ENCODE measurements at places on chromosomes 7 and 10. TPM values are rescaled to one million over a fixed set of nuclear protein-coding genes. Genes with fewer than 3 reads are reported as not detected.

- H3K27me3 ChIP-seq: no peaks in the 10 kb centered on the region
- H3K27ac ChIP-seq: peak within 1 kb of the TSS; percentile 87
- peak within 1 kb of the TSS; percentile 95 for H3K4me3 ChIP-seq
- no peak for DNase-seq
Observed at GRCh38 chr10:100999742-101000126, at the start of gene LZTS2. LZTS2 (plus strand) TSS chr10:100999808; CDS start chr10:101002539, 2,731 bp downstream.

- no peak overlapping the region for H3K27ac ChIP-seq
- H3K36me3 ChIP-seq: no peaks in the 10 kb centered on the region
- no peak for DNase-seq
- H3K4me3 ChIP-seq: no peak overlapping the region
- H3K4me1 ChIP-seq: no peaks in the 10 kb centered on the region
Observed at GRCh38 chr7:80937336-80937735, 18.5 kb upstream of the SEMA3C start.

DNA sequence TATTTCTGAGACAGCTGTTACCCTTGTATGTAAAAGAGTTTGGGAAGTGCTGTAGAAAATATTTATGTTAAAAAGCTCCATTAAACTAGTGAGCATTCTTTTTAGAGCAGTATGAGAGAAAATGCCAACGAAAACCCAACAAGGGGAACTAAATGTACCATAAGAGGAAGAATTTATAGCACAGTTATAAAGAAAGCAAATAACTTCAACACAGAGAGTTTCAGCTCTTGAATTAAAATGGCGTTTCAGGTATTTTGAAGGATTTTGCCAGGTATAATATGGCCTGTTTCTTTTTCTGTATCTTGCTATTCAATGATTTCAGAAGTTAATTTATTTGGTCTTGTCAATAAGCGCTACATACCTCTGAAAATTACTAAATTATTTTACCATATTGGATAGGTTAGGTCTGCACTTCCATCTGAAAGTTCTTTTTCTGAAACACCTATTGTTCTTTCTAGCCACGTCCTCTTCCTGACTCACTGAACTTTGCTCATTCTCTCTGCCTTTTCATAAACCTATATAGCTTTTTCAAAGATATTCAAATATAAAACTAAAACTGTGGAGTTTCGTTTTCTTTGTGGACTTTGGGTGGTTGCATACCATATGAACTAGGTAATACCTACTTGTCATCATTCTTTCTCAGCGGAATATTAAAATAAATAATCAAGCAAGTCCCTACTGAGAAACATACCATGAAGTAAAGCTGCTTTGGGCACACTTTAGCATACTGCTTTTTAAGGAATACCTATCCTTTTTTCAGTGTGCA lies 136.1 kb downstream of the SEMA3A start:
- no peaks in the 10 kb centered on the region for H3K27me3 ChIP-seq
- H3K36me3 ChIP-seq: no peaks in the 10 kb centered on the region
- no peak overlapping the region for H3K27ac ChIP-seq
- no peak for DNase-seq
- H3K4me3 ChIP-seq: no peak overlapping the region

GRCh38 chr7:131654668-131655326 lies 98.4 kb upstream of the PODXL start:
- H3K4me1 ChIP-seq: peaks cover 3% of the 10 kb centered on the region
- no peaks in the 10 kb centered on the region for H3K36me3 ChIP-seq
- no peak overlapping the region for H3K4me3 ChIP-seq
- peak; percentile 69 for DNase-seq
- H3K27ac ChIP-seq: no peak overlapping the region

- H3K36me3 ChIP-seq: no peaks in the 10 kb centered on the region
- no peak for DNase-seq
- H3K4me1 ChIP-seq: no peaks in the 10 kb centered on the region
- no peak overlapping the region for H3K27ac ChIP-seq
- H3K27me3 ChIP-seq: no peaks in the 10 kb centered on the region
- no peak overlapping the region for H3K4me3 ChIP-seq
Observed at GRCh38 chr7:83769407-83769806, 120.5 kb upstream of the SEMA3E start.

DNA sequence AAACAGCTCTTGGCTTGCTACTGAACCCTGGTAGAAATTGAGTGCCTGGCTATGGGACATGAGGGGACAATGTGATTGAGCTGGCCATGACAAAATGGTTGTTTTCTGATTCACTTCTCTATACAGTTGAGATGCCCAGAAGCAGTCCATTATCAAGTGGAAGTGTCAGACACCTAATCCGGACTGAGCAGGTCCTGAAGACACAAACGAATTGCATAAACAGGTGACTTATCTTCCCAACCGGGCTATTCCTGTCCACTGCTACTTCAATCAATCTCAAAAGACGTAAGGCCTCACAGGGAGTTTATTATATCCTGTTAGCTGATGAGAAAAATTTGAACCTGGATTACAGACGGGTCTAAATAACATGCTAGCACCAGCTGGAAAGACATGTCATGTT lies 105.5 kb upstream of the WAC start:
- H3K27me3 ChIP-seq: no peaks in the 10 kb centered on the region
- no peaks in the 10 kb centered on the region for H3K36me3 ChIP-seq
- DNase-seq: no peak

- H3K4me3 ChIP-seq: peak overlapping the region; percentile 66
- H3K27me3 ChIP-seq: no peaks in the 10 kb centered on the region
- H3K27ac ChIP-seq: peak overlapping the region; percentile 44
- DNase-seq: no peak
- H3K4me1 ChIP-seq: peaks cover 13% of the 10 kb centered on the region
Observed at GRCh38 chr10:87545783-87546182, 41.1 kb downstream of the MINPP1 start.

- H3K27me3 ChIP-seq: no peaks in the 10 kb centered on the region
- no peak overlapping the region for H3K27ac ChIP-seq
- DNase-seq: no peak
- H3K4me1 ChIP-seq: peaks cover 14% of the 10 kb centered on the region
Observed at GRCh38 chr10:14623931-14624330, 150.8 kb downstream of the FAM107B start.

GRCh38 chr7:23685731-23686130 lies 5.7 kb downstream of the FAM221A start:
- DNase-seq: no peak
- H3K4me1 ChIP-seq: peaks cover 5% of the 10 kb centered on the region
- H3K36me3 ChIP-seq: peaks cover 31% of the 10 kb centered on the region
- no peak overlapping the region for H3K4me3 ChIP-seq
- H3K27ac ChIP-seq: no peak overlapping the region

GRCh38 chr10:128373071-128373749 lies 247.0 kb upstream of the MKI67 start:
- no peaks in the 10 kb centered on the region for H3K4me1 ChIP-seq
- H3K27me3 ChIP-seq: peaks cover 4% of the 10 kb centered on the region
- DNase-seq: no peak
- no peaks in the 10 kb centered on the region for H3K36me3 ChIP-seq
- no peak overlapping the region for H3K4me3 ChIP-seq

GRCh38 chr10:2990764-2991163 lies 76.6 kb upstream of the PFKP start:
- peaks cover 9% of the 10 kb centered on the region for H3K4me1 ChIP-seq
- H3K36me3 ChIP-seq: peaks cover 10% of the 10 kb centered on the region
- H3K27ac ChIP-seq: no peak overlapping the region
- H3K27me3 ChIP-seq: peaks cover 50% of the 10 kb centered on the region

DNA sequence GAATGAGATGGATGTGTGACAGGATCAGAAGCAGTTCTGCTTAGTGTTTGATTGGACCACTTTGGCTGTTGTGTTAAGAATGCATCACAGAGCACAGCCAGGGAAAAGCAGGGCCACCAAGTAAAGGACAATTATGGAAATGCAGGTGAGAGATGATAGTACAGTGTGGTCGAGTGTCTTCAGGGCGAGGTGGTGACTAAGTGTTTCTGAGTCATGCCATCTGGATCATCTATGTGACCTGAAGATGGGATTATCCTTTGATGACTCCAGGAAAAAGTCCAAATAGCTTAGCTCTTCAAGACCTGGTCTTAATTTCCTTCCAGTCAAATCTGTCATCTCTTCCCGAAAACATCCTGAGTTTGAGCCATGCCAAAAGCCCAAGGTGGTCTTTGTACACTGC lies 523.2 kb upstream of the IGFBP3 start:
- no peak overlapping the region for H3K4me3 ChIP-seq
- DNase-seq: no peak
- H3K36me3 ChIP-seq: no peaks in the 10 kb centered on the region
- no peaks in the 10 kb centered on the region for H3K27me3 ChIP-seq

GRCh38 chr7:150944066-150945042 lies 33.8 kb downstream of the KCNH2 start:
- no peak overlapping the region for H3K4me3 ChIP-seq
- H3K27ac ChIP-seq: no peak overlapping the region
- no peaks in the 10 kb centered on the region for H3K36me3 ChIP-seq
- peaks cover 6% of the 10 kb centered on the region for H3K27me3 ChIP-seq

Gene VWDE
- not detected for polyA plus RNA-seq

Gene PVRIG
- 85.4 TPM for polyA plus RNA-seq

Gene TSPAN15
- not detected for polyA plus RNA-seq

Gene TFR2
- 0.51 TPM for polyA plus RNA-seq

Gene ZNF503
- not detected for polyA plus RNA-seq

Measured in naive thymus-derived CD8-positive, alpha-beta T cell (primary cell).